ENCODE measurements at places on chromosomes 6 and 20.

- H3K4me1 ChIP-seq = no peaks in the 10 kb centered on the region
- H3K36me3 ChIP-seq = peaks cover 82% of the 10 kb centered on the region
- no peak overlapping the region for H3K27ac ChIP-seq
- H3K27me3 ChIP-seq = no peaks in the 10 kb centered on the region
- H3K4me3 ChIP-seq = no peak overlapping the region
- DNase-seq = no peak
Observed at GRCh38 chr20:34632870-34633452, 43.9 kb downstream of the PIGU start.

GRCh38 chr6:163369628-163370365 is 44.7 kb upstream of the QKI start:
- DNase-seq = no peak
- H3K27me3 ChIP-seq = peaks cover 25% of the 10 kb centered on the region

DNA sequence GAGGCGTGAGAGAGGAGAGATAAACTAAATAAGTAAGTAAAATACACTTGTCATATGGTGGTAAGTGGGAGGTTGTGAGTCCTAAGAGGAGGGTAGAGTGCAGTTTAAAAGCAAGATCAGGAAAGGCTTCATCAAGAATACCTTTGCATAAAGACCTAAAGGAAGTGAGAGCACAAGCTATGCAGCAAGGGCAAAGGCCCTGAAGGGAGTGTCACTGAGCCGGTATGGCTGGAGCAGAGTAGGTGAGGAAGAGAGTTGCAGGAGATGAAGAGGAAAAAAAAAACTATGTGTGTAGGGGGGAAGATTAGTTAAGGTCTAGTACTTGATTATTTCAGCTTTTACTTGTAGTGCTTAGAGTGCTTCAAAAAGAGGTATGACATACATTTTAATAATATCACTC is 11.0 kb downstream of the DNAAF9 start:
- DNase-seq = no peak
- H3K4me3 ChIP-seq = no peak overlapping the region
- H3K27ac ChIP-seq = no peak overlapping the region

DNA sequence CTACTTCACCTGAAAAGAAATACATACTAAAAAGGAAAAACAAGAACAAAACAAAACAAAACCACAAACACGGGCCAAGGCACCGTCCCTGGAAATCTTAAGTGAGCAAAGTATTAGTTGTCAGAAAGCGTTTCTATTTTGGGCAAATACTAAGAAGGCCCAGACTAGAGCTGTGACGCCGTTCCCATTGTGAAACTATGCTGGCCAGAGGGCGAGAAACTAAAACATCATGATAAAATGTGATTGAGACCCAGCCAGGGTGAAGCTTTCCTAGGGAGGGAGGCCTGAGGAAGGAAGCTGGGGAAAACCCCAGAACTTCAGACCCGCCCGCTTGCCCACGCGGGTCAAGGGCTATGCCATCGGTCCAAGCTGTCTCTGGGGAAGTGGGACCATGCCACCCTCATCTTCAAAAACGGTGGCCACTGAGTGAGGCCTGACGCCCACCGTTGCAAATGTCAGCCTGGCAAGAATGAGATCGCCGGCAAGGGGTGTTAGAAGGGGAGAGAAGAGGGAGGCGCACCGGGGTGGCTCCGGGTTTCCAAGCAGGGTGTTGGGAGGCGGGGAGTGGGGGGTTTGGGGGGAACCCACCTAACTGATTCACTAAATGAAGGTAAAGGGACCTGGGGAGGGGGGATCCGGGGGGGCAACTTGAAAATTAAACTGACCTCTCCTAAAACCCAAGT is 1950.9 kb upstream of the DEFB115 start:
- no peaks in the 10 kb centered on the region for H3K27me3 ChIP-seq
- no peak overlapping the region for H3K4me3 ChIP-seq
- peak overlapping the region; percentile 7 for H3K27ac ChIP-seq
- no peaks in the 10 kb centered on the region for H3K4me1 ChIP-seq
- peak; percentile 22 for DNase-seq

DNA sequence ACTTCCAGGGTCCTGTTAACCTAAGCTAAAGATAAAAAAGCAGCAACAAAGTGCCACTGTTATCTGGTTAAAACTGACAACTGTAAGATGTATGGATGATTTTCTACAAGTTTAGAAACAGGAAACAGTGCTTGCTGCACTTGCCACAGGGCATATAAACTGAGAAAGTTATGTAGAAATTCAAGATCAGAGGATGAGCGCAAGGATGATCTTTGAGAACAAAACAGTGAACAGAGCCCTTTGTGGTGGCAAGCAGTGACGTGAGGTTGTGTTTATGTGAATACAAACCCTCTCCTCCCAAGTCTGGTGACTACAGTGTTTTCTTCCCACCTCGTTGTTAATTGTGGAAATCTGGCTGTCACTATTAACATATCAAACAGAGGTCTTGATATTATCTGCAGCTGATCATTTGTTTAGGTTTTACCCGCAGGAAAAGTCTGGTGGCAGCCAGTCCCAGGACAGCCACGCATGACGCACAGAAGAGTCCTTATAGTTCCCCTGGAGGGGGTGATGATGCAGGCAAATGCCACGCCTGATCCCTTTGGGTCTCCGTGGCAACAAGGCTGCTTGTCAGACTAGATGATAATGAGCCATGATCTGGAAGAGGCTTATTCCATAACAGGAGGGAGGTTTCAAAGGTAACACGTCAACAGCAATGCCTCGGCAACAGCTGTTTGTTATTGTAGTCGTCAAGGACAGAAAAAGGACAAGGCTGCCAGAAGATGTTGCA is 43.1 kb upstream of the TNFAIP3 start:
- H3K27ac ChIP-seq = peak overlapping the region; percentile 93
- peaks cover 87% of the 10 kb centered on the region for H3K4me1 ChIP-seq
- H3K4me3 ChIP-seq = peak overlapping the region; percentile 64
- H3K36me3 ChIP-seq = peaks cover 3% of the 10 kb centered on the region

DNA sequence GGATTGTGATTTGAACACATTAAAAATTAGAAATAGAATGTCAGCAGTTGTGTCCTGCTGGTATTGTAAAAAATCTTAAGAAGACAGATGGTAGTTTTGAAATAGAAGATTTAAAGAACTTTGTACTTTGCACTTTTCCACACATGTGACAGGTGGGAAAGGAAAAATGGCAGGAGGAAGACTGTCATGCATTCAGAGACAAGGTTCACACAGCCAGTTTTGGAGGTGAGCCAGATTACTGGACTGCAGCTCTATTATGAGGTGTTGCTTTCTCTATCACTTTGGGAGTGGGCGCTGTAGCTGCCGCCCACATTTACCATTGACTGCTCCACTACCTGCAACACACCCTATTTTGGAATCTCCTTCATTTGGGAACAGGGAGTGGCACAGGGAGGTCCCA is 12.1 kb upstream of the NDUFAF4 start:
- peaks cover 29% of the 10 kb centered on the region for H3K4me1 ChIP-seq
- H3K27me3 ChIP-seq = peaks cover 46% of the 10 kb centered on the region
- no peak overlapping the region for H3K4me3 ChIP-seq

- peak; percentile 31 for DNase-seq
- H3K4me3 ChIP-seq = no peak overlapping the region
- peaks cover 20% of the 10 kb centered on the region for H3K27me3 ChIP-seq
Observed at GRCh38 chr6:4358414-4359107, 223.2 kb upstream of the ECI2 start.

DNA sequence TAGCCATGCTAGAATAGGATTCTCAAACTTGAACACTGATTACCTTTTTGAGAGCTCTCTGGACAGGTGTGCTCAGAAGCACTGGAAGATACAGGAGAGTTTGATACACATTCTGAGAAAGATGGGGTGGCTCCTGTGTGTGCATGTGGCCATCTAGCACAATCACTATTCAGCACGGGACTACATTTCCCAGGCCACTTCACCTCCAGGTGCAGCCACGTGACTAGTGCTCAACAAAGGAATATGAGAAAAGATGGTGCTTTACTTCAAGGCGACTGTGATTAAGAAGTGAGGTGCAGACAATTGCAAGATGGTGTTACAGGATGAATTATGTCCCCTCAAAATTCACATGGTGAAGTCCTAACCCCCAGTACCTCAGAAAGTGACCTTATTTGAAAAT is 103.8 kb downstream of the BACH2 start:
- peaks cover 93% of the 10 kb centered on the region for H3K4me1 ChIP-seq
- H3K27me3 ChIP-seq = no peaks in the 10 kb centered on the region
- no peak for DNase-seq

- no peak overlapping the region for H3K27ac ChIP-seq
- no peaks in the 10 kb centered on the region for H3K4me1 ChIP-seq
- no peaks in the 10 kb centered on the region for H3K36me3 ChIP-seq
- DNase-seq = no peak
Observed at GRCh38 chr20:40331807-40332560, 357.1 kb downstream of the MAFB start.

DNA sequence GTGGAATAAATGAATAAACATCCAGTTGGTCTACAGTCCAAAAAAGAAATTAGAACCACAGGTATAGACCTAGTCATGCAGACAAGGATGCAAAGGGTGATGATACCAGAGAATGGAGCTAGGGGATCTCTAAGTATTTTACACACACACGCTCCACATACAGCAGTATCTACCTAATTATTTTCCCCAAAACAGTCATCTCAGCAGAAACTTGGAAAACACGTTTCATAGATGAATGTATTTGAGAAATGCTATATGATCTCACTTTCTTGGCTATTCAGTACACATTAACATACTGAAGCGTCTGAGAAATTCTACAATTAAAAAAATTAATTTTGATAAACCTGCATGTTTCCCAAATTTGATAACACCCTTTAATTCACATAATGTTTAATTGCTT is 155.3 kb downstream of the MTFR2 start:
- no peak overlapping the region for H3K4me3 ChIP-seq
- no peak overlapping the region for H3K27ac ChIP-seq
- no peaks in the 10 kb centered on the region for H3K27me3 ChIP-seq
- no peaks in the 10 kb centered on the region for H3K36me3 ChIP-seq
- no peak for DNase-seq
- H3K4me1 ChIP-seq = no peaks in the 10 kb centered on the region

DNA sequence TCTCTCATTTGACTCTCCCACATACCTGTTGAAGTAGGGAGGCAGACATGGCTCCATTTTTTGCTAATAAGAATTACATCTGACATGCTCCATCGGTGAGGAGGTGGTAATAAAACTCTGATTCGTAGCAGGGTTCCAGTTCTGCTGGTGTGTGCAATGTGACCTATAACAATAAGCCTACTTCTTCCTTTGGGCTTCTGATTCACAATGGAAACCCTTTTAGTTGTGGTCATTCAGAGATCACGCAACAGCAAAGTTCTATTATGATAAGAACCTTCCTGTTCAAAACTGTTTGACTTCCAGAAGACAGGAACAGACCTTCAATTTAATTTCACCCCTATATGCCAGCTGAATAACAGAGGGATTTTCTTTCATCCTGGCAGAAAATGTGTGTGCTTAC is 31.4 kb upstream of the GSTA4 start:
- no peak overlapping the region for H3K4me3 ChIP-seq
- H3K27me3 ChIP-seq = no peaks in the 10 kb centered on the region
- no peak for DNase-seq
- H3K4me1 ChIP-seq = peaks cover 32% of the 10 kb centered on the region
- peaks cover 46% of the 10 kb centered on the region for H3K36me3 ChIP-seq

DNA sequence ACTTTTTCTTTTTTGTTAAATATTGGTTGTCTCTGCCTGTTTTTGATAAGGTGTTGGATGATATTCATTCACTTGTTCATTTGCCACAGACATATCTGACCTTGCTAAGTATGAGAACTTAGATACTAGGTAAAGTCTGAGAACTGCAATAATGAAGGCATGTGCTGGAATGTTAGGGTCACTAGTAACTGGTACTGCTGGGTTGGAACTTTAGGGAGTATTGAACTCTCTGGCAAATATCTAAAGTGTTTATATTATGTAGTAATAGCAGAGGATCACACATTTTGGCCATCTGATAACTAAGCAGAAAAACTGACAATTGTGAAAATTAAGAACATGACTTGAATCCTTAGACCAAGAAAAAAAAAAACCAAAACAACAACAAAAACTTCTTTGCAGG is 162.7 kb downstream of the MEI4 start:
- no peaks in the 10 kb centered on the region for H3K4me1 ChIP-seq
- no peak overlapping the region for H3K27ac ChIP-seq
- no peaks in the 10 kb centered on the region for H3K36me3 ChIP-seq
- H3K27me3 ChIP-seq = no peaks in the 10 kb centered on the region

GRCh38 chr6:10174056-10174455 is 240.8 kb downstream of the TFAP2A start:
- H3K4me1 ChIP-seq = no peaks in the 10 kb centered on the region
- H3K36me3 ChIP-seq = no peaks in the 10 kb centered on the region
- no peak for DNase-seq
- no peaks in the 10 kb centered on the region for H3K27me3 ChIP-seq
- H3K4me3 ChIP-seq = no peak overlapping the region

DNA sequence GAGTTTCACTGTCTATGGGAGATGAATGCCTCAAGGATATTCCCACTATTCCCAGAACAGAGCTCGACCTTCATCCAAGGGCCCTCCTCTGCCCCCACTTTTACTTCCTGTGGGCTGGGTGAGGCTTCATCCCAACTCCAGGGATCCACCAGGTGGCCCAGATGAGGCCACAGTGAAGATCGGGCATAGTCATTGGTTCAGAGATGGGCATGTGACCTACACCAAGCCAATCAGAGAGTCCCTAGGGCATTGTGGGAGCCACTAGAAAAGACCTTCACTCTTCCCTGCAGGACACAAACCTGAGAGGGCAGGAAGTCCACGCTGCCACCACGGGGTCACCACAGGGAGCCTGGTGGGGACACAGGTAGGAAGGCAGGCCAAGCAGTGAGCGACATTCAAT is 72.9 kb upstream of the SLC22A16 start:
- H3K27ac ChIP-seq = no peak overlapping the region
- peaks cover 12% of the 10 kb centered on the region for H3K4me1 ChIP-seq
- peaks cover 11% of the 10 kb centered on the region for H3K27me3 ChIP-seq
- no peaks in the 10 kb centered on the region for H3K36me3 ChIP-seq

DNA sequence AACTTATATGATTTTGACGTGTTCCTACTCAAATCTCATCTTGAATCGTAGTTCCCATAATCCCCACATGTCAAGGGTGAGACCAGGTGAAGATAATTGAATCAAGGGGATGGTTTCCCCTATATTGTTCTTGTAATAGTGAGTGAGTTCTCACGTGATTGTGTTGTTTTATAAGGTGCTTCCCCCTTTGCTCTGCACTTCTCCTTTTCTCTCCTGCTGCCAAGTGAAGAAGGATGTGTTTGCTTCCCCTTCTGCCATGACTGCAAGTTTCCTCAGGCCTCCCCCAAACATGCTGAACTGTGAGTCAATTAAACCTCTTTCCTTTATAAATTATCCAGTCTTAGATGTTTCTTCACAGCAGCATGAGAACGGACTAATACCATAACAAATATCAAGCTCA is 83.2 kb downstream of the MANEA start:
- DNase-seq = no peak
- H3K4me1 ChIP-seq = no peaks in the 10 kb centered on the region
- H3K27ac ChIP-seq = no peak overlapping the region
- H3K27me3 ChIP-seq = no peaks in the 10 kb centered on the region
- H3K4me3 ChIP-seq = no peak overlapping the region
- H3K36me3 ChIP-seq = no peaks in the 10 kb centered on the region

DNA sequence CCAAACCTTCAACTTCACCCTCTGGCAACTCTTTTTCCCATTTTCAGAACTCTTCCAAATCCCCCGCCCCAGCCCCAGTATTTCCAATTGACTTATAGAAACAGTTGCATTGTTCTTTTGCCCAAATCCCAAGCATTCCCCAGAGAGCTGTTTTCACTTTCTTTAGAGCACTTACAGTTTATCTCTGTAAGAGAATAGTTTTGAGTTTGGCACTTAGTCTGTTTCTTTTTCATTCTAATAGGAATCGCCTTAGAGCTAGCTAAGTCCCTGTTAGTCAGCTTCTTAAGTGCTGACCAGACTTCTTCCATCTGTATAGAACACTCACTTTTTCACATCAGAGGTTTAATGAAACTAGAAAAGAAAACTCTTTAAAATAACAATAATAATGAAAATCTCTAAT is 374.2 kb upstream of the FLRT3 start:
- no peaks in the 10 kb centered on the region for H3K36me3 ChIP-seq
- no peak overlapping the region for H3K27ac ChIP-seq
- no peaks in the 10 kb centered on the region for H3K27me3 ChIP-seq
- H3K4me1 ChIP-seq = no peaks in the 10 kb centered on the region
- H3K4me3 ChIP-seq = no peak overlapping the region

Data from activated T-cell treated with anti-CD3 and anti-CD28 coated beads, Interleukin-2, amount 50 U/mL, for 24 hours (primary cell).